NCI-H345 (cell line): ENCODE measurements at places on chromosomes 5 and 9.

GRCh38 chr9:117411547-117411946, 3.3 kb downstream of the ASTN2 start:
- peak; percentile 32 for DNase-seq

DNA sequence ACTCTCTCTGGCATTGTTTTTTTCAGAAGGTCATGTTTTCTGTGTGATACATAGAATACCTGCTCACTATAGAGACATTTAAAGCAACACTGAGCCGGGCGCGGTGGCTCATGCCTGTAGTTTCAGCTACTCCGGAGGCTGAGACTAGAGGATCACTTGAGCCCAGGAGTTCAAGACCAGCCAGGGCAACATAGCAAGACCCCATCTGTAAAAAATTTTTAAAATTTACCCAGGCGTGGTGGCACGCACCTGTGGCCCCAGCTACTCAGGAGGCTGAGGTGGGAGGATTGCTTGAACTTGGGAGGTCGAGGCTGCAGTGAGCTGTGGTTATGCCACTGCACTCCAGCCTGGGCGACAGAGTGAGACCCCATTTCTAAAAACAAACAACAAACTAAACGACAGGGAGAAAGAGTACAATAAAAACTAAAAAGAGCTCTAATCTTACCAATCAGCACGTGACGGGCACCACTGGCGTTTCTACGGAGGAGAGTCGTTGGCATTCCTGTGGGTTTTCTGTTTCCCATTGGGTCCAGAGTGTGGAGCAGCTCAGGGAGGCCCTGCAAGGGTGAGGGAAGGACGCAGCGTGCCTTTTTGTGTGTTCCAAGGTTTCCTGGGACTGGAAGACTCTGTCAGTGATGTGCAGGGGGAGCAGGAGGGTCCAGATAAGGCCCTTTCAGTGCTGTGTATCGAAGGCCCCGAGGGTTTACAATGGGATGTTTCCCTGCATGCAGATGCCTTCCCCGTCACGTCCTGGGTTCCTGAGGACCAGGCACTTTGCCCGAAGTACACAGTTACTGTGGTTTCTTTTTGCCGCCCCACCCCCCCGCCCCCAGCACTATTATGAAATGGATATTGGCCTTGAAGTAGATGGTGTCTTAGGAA, 7.2 kb upstream of the RNU6ATAC start:
- no peak for DNase-seq

DNA sequence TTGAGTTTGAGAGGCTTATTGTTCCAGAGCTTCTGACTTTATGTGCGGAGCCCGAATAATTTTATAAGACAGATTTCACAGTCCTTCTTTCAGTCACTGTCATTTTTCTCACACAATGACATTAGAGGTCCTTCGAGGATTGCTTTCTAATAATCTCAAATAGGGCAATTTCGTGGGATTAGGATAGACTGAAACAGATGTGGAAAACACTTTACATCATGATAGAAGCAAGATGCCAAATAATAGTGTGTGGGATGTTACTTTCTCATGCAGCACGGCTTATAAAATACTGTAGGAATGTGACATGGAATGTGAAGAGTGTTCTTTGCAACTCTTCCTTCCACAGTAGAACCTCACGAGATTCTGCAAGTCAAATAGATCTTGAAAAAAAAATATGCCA, 451.3 kb downstream of the SEMA5A start:
- no peak for DNase-seq

- DNase-seq, result no peak
Observed at GRCh38 chr9:96067004-96067403, 191.5 kb downstream of the ERCC6L2 start.

GRCh38 chr5:177495243-177496060, 2.0 kb downstream of the PDLIM7 start:
- no peak for DNase-seq

DNA sequence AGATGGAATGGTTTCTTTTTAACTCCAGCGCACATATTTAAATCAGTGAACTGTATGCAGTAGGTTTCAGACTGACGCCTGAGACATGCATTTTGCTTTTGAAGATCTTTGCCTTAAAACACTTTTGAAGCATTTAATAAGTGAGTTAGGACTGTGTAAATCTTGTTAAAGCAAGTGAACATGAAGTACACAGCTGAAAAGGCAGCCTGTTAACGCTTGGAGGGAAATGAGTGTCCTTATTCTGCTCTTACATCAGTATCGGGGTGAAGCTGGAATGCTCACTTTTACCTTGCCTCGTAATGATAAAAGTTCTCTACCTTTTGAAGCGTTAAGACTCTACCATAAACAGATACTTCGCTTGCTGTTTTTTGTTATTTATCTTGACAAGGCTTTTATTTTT, 552.2 kb downstream of the ZNF608 start:
- no peak for DNase-seq

GRCh38 chr9:75046725-75047345, 18.7 kb upstream of the CARNMT1 start:
- no peak for DNase-seq

- DNase-seq, result no peak
Observed at GRCh38 chr9:109417054-109417453, 81.1 kb downstream of the PTPN3 start.

- no peak for DNase-seq
Observed at GRCh38 chr5:593511-593910, 18.6 kb upstream of the CEP72 start.

- no peak for DNase-seq
Observed at GRCh38 chr9:137459601-137460362, 648 bp upstream of the NSMF start.

DNA sequence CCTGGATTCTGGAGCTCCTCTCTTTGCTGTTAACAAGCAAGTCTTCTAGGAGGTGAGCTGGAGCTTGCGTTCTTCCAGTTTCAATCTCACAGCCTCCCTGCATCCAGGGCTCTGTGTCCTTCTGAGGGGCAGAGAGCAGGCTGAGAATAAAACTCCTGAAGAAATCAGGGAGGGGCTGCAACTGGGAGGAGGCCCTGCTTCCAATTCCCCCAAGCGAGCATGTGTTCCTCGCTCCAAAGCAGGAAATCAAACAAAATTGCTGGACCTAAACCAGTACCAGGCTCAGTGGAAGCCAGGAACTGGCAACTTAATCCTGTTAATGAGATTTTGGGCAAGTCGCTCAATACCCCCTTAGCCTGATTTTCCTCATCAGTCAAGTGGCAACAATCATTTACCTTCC, 181.8 kb downstream of the ASTN2 start:
- no peak for DNase-seq

DNA sequence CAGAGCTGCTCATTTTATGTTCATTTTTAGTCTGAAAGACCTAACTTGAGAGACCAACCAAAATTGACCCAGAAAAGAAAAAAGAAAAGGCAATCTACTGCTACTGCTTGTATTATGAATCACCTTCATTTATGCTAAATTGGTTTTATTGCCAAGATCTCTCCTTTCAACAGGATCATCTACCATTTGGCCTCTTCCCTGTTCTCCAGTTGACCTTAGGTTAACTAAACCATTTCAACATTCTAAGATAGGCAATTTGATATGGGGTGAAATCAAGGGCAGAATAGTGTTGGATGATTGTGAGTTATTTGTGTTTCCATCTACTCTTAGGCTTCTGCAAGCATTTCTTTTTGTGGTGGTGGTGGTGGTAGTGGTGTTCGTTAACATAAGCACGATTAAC, 48.3 kb upstream of the POU4F3 start:
- no peak for DNase-seq

DNA sequence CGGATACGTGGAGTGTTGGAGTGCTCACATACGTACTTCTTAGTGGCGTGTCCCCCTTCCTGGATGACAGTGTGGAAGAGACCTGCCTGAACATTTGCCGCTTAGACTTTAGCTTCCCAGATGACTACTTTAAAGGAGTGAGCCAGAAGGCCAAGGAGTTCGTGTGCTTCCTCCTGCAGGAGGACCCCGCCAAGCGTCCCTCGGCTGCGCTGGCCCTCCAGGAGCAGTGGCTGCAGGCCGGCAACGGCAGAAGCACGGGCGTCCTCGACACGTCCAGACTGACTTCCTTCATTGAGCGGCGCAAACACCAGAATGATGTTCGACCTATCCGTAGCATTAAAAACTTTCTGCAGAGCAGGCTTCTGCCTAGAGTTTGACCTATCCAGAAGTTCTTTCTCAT, 73.5 kb upstream of the OTULINL start:
- DNase-seq, result no peak

DNA sequence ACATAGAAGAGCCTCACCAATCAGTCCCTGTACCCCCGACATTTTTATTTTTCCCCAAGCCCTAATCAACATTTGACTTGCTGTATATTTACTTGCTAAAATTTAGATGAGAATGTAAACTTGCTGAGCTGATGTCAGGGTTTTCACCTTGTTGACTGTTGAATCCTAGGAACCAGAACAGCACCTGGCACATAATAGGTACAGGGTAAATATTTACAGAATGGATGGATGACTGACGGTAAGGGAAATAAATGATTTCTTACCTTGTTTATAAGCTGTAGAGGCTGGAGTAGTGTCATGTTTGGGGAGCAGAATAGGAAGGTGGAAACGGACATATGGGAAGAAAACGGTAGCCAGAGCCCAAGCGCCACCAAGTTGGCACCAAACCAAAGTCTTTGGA, 107.0 kb upstream of the NUDT12 start:
- DNase-seq, result peak; percentile 89

DNA sequence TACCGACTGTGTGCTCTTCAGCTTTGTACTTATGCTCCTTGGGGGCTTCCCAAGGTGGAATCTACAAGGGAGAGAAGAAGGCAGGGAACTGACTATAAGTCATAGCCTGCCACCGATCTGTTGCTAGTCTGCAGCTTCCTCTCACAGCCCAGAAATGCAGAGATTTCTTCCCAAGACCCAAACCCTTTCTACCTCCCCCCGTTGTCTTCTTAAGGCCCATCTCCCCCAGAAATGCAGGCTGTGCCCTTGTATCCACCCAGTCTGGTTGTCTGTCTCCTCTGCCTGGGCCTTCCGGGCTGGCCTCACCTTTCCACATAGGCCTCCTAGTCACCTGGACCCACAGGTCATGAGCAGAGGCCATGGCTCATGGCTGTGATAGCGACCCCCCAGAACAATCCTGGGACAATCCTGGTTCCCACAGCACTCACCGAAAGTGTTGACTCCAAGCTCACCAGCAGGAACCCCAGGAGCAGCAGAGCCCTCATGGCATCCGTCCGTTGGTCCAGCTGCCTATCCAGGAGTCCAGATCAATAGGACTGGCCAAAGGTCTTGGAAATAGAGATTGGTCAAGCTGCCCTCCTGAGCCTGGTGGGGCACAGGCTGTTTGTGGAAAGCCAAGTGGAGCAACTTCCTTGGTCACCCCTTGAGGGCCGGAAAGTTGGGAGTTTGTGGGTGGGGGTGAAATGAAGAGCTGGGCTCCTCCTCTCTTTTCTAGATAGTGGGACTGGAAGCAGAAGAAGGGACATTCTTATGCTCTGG, at the start of gene F12:
F12 (minus strand) TSS at position 522 of the 759 bp plus-strand sequence; CDS start at position 485, 37 bp downstream.
- DNase-seq, result no peak

GRCh38 chr9:70564468-70565335, 150.2 kb upstream of the KLF9 start:
- DNase-seq, result peak; percentile 66

GRCh38 chr9:85741095-85741874, 469 bp downstream of the AGTPBP1 start:
- peak; percentile 30 for DNase-seq

- no peak for DNase-seq
Observed at GRCh38 chr9:114221706-114222465, 66.5 kb downstream of the COL27A1 start.

DNA sequence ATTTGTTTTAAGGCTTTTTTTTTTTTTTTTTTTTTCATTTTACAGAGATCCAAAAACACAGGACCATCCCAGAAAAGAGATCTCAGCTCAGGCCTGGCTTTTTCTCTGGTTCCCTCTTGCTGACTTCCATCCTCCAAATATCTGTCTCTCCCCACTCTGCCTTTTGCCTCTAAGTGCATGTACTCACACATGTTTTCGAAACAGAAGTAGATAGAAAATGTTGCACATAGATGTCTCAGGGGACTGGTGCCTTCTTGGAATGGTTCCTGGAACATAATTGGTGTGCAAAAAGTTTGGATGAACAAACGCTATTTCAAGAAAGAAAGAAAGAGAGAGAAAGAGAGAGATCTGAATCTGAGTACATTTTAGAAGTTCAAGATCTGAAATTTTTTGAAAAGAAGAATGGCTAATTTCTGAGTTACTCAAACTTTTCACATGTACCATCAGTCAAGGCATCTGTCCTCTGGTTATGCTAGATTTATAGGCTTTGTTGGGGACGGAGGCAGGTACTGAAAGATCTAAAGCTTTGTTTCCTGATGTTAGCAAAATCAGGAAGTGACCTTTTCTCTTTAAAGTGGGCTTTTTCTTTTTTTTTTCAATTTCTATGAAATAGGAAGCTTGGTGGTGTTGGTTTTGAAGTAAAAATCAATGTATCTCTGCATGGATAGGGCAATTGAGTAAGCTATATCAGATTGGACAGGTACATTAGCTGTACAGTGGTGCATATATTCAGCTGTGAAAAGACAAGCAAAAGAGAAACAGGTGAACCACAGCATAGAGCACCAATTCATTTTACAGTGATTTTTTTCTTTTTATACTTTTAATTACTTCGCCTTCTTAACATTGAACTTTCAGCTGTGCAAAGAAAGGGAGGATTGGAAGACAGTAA, 8.5 kb upstream of the TNFSF8 start:
- DNase-seq, result no peak

DNA sequence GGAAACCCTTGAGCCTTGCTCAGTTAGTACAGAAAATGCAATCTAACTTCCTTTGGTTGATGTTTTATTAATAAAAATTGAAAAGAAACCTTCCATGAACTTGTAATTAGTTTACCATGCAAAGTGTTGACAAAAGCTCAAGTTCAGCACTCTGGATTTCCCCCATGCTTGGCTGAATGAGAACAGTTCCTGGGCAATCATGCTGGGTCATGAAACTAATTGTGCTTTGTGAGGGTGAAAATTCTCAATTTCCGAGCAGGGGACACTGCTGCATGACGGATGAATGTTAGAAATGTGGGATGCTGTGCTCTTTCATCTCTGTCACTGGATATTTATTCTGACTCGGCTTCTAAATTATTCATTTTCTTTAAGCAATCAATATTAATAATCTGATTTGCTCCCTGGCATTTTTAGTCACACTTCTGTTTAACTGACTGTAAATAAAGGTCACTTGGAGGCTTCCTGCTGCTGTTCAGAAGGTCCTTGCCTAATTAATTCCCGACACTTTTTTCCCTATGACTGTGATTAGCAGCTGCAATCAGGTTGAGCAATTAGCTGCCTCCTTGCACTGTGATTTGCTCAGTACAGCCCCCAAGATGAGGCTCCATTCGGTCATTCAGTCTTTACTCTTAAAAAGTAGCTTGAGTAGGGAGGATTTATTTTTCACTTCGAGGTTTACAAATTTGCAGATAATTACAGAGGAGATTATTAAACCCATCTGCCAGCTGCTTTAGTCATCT, 678.1 kb upstream of the ZNF608 start:
- no peak for DNase-seq

GRCh38 chr5:67997892-67998457, 217.6 kb upstream of the PIK3R1 start:
- no peak for DNase-seq

DNA sequence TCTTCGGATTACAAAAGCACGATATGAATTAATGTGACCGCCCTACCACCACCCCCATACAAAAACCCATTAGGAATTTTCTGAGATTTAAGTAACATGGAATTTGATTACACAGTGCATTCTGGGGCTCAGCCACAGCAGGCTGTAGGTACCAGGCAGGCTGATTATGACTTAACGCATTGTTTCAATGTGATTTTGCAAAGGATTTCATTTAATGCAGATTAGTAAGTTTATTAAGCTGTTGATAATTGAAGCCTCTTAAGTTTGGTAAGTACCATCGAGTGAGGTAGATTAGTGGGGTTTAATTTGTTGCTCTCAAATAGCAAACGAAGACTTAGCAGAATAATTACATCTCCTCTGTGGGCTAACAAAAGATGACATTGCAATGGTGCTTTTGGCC, 240.1 kb downstream of the TRPM3 start:
- DNase-seq, result no peak

- no peak for DNase-seq
Observed at GRCh38 chr5:107512029-107512428, 158.7 kb downstream of the EFNA5 start.
